Stimulated activated CD8-positive, alpha-beta memory T cell treated with anti-CD3 and anti-CD28 coated beads, Interleukin-2, amount 100 ng/mL, for 1 hour (primary cell): ENCODE measurements at places on chromosomes 16 and 17.

DNA sequence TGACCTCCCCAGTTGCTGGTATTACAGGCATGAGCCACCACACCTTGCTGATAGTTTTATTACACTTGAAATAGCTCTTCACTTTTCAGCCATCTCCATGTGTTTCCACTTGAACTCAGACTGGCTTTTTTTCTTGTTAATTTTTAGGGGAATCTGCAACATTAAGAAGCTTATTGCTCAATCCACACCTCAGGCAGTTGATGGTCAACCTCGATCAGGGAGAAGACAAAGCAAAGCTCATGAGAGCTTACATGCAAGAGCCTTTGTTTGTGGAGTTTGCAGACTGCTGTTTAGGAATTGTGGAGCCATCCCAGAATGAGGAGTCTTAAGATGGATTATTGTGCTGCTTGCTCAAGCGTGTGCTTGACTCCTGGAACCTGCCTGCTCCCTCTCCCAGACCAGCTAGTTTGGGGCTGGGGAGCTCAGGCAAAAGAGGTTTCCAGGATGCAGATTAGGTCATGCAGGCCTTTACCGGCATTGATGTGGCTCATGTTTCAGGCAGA is 8.6 kb downstream of the ZNHIT3 start:
- DNase-seq: no peak

GRCh38 chr17:51666971-51667705 is 406.8 kb downstream of the UTP18 start:
- DNase-seq: no peak

DNA sequence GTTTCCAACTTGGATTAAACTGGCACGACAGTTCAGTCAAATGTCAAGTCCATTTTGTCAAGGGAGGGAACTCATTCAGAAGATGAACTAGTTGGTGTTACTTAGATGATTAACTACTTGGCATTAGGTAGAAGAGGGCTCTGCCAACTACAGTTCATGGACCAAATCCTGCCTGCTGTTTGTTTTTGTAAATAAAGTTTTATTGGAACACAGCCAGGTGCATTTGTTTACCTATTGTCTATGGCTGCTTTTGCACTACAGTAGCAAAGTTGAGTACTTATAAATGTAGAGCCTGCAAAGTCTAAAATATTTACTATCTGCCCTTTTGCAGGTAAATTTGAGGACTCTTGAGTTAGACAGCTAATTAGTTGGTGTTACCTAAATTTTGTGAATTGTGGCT is 410.0 kb downstream of the MAF start:
- DNase-seq: no peak

DNA sequence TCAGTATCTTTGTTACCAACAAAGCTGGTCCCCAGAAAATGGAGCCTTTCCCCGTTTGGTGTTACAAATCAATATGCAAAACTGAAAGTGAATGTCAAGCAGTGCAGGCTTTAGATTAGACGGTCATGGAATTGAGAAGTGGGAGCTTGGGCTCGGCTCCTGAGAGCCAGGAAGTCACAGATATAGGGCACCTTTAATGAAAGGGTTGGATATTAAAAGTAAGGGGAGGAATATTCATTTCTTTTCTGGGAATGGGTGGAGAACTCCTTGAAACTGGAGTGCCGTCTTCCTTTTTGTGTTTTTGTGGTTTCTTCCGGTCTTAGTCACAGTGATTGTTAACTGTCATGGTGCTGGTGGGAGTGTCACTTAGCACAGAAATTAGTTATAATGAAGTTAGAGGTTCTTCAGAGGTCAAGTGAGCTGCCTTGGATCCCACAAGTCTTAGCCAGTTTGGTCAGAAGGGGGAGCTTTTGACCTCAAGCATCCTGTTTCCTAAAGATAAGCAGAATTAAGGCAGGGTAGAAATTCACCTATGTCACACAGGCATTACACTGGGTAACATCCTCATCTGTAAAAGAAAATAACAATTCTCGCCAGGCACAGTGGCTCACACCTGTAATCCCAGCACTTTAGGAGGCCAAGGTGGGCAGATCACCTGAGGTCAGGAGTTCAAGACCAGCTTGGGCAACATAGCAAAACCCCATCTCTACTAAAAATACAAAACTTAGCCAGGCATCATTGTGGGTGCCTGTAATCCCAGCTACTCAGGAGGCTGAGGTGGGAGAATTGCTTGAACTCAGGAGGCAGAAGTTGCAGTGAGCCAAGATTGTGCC is 9.6 kb upstream of the EIF1 start:
- DNase-seq: no peak

DNA sequence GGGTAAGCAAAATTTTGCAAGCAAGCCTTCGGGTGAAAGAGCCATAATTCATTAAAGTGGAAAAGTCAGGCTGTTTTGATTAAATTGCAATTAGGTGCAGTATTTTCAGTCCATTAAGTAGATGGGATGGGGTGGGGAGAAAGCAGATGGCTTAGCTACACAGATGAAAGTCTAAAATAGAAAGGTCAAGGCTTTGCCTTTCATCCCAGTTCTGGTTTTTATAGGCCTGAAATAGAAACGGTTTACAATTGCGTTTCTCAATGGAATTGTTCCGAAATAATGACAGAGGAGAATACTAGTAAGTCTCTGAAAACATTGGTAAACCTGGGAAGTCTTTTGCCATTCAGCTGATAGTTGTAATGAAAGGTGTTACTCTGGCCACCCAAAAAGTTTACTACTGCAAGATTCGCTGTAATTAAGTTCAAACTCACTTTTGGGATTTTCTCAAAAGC is 1.5 kb downstream of the PPM1E start:
- DNase-seq: no peak

DNA sequence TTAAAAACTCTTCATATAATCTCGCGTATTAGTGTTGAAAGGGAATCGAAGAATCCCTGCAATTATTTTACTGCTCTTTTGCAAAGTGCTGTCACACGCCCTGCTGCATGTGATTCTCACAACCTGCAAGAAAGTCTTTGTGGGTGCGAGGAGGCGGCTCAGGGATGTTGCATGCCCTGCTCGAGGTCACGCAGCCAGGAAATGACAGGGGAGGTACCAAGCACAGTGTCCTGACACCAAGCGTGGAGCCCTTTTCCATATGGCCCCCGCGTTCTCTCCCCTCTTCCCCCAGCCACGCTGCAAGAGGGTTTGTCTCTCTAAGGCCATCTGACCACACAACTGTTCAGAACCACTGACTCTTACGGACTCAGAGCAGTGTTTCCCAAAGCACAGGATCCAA is 37.6 kb downstream of the OR3A1 start:
- no peak for DNase-seq

GRCh38 chr17:45143767-45144198 is 4.5 kb upstream of the HEXIM1 start:
- no peak for DNase-seq

DNA sequence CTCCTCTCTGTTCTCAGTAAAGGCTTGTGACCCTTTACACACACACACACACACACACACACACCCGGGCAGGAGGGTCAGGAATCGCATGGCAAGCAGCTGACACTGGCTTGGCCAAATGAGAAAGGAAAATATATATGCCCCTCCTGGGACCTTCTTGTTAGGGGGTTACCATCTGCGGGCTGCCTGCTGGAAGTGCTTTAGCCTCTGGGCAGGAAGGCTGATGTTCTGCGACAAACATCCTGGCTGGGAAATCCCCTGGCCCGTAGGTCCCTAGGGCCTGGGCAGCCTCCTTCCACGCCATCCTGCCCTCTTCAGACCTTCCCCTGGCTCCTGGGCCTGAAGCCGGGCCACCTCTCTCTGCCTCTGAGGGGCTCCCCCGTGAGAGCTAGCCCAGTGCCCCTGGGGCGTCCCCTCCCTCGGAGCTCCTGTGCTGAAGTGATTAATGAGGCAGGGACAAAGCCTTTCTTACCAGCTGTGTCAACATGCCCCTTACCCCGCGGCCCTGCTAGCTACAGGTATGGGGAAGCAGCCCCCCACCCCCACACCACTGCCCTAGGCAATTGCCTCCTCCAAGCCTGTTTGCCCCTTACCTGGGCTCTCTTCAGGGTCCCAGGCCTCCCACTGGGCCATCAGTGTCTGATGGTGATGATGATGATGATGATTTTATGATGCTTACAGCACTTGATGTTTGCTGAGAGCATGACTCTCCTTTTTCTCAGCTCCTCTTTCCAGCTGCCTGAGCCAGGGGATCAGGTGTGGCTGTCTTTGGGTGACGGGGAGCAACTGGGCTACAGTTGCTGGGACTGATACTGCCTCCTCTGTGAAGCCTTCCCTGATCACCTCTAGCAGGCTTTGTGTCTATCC is 32.8 kb upstream of the ETV4 start:
- DNase-seq: no peak

- no peak for DNase-seq
These were observed 9.3 kb downstream of the NQO1 start for GRCh38 chr16:69717066-69717465.

- no peak for DNase-seq
These were observed 35.7 kb downstream of the BAIAP2 start for GRCh38 chr17:81070541-81071246.

DNA sequence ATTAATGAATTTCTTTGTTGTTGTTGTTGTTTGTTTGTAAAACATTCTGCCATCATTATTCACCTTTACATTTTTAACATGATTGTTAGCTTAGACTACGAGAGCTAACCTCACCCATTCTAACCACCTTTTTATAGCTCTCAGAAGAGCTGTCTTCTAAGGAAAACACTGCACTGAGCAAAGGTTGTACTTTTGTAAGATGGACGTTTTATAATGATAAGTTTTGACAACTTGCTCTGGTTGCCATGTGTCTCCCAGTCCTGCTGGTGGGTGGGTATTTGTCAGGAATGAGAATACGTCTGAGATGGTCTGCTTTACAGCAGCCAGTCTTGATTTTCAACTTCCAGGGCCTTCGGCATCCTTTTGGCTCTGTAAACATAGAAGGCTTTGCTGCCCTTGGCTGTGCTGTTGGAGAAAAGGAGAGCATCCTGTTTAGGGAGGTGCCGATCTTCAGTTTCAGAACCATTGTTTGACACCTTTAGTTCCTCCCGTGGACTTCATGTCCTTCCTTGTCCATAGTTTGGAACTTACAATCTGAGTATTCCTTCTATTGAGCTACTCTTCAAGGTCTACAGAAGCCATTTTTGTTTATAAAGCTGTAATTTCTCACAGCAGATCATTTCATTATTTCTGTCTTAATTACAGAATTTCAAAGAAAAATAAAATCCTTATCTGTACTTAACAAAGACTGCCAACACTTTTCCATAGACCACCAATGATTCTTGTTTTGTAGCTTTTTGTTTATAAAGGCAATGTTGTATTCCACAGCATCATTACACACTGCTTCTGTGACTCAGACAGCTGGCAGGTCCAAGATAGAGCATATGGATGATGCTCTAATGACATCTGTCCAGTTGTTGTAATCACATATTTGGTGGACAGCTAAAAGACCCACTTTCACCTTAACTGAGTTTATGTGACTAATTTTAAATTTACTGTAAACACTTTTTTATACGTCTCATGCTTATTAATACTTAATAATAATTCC is 270.1 kb upstream of the TBX2 start:
- no peak for DNase-seq

DNA sequence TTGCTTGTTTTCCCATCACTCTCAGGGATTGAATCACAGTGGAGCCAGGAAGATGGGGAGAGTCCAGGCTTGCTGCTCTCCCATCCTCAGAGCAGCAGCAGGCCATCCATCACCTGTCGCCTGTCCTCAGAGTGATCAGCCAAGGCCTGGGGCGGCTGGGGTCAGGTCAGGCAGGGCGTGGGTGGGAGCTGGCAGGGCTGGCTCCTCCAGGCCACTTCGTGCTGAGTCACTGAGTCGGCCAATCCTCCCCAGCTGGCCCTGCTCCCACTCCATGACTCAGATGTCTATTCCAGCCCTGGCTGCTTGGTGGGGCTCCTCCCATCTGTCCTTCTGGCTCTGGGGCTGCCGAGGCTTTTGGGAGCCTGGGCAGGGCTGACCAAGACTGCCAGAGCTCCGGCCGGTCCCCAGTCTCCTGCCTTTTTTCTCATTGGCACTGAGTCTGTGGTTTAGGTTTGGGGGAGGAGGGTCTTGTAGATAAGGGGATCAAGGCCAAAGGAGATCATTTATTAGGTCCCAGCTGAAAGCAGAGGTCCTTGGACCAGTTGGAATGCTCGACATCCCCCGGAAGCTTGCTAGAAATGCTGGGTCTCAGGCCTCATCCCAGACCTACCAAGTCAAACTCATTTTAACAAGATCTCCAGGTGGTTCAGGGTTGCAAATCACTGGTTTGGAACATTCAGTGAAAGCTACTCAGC is 72.7 kb downstream of the ABCC1 start:
- DNase-seq: no peak

GRCh38 chr16:58425756-58426494 is 33.7 kb downstream of the GINS3 start:
- no peak for DNase-seq
